ENCODE measurements at places on chromosomes 3 and 15.

GRCh38 chr3:52089691-52090090 is 33.3 kb upstream of the DUSP7 start:
- no peak for DNase-seq

DNA sequence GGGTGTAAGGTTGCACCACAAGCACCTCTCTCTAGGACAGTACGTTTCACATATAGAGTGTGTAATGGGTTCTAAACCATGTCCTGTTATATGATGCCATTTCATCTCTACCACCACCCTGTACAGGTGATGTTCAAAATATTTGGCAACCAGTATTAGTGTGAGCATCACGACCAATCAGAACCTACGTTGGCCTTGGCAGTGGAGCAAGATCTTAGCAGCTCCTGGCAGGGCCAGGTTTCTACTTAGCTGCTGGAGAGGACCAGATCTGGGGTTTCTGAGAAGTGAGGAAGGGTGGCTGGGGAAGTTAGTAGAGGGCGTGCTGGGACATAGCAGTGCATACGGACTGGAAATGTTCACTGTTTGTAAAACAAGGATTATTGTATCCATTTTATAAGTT is 23.1 kb upstream of the MITF start:
- DNase-seq, result no peak

GRCh38 chr3:30204126-30204525 is 402.3 kb upstream of the TGFBR2 start:
- no peak for DNase-seq

GRCh38 chr15:96515371-96515770 is 184.9 kb downstream of the NR2F2 start:
- DNase-seq, result no peak

GRCh38 chr3:8491271-8492144 is 10.1 kb upstream of the LMCD1 start:
- no peak for DNase-seq
